Cortex of kidney (tissue), 1 donor: ENCODE measurements at places on chromosomes 2 and 18.

GRCh38 chr2:207328944-207329386 is 163.2 kb upstream of the KLF7 start:
- DNase-seq: no peak

GRCh38 chr2:142755191-142755590 is 122.3 kb upstream of the KYNU start:
- no peak for DNase-seq

- DNase-seq: no peak
These were observed 1.3 kb downstream of the LRRTM1 start for GRCh38 chr2:80303006-80303908.

DNA sequence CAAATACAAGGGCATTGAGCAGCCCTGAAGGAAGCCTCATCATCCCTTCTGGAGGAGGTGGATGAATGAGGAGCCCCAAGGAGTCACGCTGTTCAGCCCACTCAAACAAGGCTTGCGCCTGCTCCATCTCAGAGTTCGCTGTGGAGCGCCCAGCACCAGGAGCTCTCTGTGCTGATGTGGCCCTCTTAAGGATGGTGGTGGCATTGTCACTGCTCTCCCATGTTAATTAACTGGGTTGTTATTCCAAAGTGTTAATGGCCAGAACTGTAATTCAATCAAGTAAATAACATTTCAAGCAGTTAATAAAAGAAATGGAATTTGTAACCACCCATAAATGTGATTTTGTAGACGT is 726.0 kb upstream of the RAB6C start:
- DNase-seq: no peak

DNA sequence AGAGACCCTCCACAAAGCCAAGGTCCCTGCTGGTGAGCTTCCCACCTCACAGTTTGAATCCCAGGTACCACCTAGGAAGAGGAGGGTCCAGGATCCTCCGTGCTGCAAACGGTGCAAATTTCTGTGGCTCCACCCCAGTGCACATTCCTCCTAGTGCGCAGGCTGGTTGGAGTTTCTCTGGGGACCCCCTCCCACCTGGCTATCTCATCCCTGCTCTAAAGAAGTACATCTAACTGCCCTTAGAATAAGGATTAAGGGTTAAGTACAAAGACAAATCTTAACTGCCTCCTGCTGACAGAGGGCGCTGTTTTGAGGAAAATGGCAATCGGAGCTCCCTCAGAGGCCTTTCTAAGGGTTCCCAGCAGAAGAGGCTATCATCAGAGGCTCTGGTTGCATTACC is 109.6 kb upstream of the FSIP2 start:
- DNase-seq: no peak

- no peak for DNase-seq
These were observed 53.2 kb upstream of the ITM2C start for GRCh38 chr2:230811508-230811907.
